NCI-H526 treated with DMSO at 0.1 percent for 48 hours (cell line): ENCODE measurements at places on chromosomes 12 and 14.

GRCh38 chr12:131046813-131047788, 93.4 kb downstream of the ADGRD1 start:
- DNase-seq: no peak

DNA sequence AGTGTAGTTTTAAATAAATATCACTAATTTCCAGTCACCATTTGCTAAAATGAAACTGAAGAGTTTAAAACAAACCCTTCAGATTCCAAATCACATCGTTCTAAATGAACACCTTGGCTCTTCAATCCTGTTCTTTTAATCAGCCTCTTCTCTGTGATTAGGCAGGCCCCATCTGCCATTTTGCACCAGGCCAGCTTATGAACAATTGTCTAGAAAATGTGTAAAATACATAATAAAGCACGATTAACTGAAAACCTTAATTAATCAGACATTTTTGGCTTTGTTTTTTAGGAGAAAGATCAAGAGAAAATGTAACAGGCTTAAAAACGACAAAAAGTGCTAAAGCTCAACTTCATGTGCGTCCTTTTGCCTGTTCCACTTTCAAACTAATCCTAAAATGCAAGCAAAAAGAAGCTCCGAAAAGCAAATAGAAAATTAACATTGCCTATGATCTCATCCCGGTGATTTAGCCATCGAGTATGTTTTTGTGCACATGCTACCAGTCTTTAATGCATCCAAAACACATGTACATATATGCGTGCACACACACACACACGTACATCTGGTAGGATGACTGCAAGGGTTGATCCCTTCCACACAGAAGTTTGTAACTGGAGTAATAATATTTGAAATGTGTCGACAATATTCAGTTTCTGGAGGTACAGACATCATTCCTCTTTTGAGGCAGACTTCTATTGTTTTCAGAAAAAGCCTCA, 288.6 kb downstream of the FOXN3 start:
- no peak for DNase-seq

DNA sequence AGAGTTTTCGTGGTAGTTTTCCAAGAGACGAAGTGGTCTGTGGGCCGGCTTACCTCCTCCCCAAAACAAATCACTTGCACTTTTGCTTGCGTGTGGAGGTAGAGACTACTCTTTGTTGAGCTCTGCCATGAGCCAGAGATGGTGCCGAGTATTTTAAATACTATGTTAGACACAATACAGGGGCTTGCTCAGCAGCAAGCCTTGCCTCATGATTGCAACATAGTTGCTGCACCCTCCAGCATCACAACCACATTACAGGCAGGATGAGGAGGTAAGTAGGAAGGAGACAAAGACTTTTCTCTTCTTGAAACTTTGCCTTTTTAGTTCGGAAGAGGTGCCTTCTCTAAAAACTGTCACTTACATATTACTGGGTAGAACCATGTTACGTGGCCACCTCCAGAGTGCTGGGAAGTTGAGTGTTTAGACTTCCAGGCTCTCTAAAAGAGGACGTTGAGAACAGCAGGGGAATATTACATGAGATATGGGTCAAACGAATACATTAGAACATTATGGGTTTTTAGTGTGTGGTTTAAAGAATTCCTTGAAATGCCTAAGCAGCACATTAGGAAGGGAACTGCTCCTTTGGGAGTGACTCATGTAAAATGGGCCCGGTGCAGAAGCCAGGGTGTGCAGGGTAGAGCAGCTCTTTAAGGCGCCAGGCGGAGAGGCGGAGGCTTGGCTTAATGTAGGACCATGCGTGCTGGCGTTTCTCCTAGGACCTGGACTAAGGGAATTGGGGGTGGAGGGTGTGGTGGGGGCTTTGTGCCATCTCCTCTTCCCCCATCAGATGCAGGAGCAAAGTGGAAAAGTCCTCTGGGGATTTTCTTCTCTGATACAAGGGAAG, 110.6 kb upstream of the PRMT8 start:
- DNase-seq: no peak

GRCh38 chr12:78118036-78118435, 287.3 kb downstream of the NAV3 start:
- no peak for DNase-seq

DNA sequence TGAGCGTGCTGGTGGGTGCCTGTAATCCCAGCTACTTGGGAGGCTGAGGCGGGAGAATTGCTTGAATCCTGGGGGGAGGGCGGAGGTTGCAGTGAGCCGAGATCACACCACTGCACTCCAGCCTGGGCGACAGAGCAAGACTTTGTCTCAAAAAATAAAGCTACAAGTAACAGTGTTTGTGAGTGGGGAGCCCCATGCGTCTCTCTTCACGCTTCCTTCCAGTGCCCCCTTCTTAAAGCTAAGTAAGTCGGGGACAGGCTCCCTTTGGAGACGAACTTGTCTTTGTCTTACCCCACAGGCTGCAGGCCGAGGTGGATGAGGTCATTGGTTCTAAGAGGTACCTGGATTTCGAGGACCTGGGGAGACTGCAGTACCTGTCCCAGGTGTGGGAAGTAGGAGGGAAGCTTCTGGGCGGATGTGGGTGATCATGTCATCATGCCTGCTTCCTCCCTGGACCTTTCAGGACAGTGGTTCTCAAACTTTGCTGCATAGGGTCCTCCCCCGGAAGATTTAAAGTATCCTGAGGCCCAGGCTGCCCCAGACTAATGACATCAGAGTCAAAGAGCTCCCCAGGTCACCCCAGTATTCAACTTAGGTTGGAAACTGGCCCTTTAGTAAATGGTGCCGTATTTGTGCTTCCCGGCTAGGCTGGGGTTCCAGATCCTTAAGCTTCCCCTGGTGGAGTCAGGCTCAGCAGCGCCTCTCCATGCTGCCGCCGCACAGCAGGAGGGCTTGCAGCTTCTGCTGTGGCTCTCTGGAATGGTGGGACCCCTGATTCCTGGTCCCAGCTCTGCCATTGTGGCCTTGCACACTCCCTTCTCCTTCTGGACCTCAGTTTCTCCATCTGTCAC, 37.1 kb downstream of the CYP46A1 start:
- DNase-seq: no peak

DNA sequence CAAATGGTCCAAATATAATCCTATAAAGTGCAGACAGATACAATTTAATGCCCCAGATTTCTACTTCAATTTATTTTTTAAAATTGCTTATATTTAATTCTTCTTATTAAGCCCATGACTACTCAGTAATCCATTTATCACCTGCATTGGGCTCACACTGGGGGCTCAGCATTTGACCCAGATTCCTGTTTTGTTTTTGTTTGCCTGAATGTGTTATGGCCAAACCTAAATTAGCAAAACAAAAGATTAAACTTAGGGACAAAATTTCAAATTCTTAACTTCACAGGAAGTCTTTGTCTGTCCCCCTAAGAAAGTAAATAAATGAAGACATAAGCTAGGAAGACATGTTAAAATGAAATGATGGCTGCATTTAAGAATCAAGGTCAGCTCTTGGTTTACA, 322.3 kb downstream of the RMST start:
- no peak for DNase-seq

DNA sequence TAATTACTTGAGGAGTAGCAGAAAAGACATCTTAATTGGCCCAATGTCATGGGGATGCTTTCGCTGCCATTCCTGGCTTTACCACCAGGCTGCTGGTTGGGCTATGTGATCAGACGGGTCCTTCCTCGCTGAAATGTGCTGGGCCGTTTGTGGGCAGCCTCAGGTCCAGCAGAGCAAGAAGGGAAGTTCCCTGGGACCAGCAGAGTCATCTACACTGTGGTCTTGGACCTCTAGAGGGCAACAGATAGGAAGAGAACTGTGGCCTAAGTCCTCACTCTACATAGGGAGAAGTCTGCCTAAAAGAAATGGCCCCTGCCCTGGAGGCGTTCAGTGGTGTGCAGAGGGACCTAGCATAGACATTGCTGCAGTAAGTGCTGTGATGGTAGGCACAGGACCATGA, 10.9 kb downstream of the EVL start:
- DNase-seq: no peak

DNA sequence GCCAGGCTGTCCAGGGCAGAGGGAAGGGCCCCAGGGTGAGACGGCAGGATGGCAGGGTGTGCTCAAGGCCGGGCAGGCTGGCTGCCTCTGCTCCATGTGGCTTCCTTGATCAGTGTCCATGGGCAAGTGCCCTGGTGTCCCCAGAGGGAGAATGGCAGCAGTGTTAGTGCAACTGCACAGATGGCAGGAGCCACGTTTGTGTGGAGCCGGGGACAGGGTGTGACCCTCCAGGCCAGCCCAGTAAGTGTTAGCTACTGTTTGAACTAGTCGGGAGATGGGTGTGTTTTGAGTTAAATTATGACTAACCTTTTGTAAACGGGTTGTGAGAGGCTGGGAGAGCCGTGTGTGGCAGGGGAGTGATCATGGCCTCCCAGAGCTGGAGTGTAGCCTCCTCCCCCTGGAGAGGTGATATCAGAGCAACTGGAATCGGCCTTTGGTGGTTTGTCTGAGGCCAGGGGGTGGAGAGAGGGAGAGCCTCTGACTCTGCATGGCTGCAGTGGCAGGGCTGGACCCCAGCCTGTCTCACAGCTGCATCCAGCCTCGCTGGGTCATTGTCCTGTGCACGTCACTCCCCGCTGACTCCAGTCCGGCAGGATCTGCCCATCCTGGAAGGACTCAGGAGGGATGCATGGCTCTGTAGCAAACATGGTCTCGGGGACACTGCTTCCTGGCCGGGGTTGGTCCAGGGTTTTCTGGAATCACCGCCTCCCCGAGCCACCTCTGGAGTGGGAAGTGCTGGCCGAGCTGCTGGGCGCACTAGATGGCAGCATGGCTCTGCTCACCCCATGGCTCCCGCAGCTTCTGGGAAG, 27.8 kb downstream of the AACS start:
- DNase-seq: no peak

GRCh38 chr12:75814851-75815754, 216.5 kb downstream of the PHLDA1 start:
- no peak for DNase-seq

GRCh38 chr14:68770553-68771286, 22.1 kb downstream of the ZFP36L1 start:
- DNase-seq: no peak

DNA sequence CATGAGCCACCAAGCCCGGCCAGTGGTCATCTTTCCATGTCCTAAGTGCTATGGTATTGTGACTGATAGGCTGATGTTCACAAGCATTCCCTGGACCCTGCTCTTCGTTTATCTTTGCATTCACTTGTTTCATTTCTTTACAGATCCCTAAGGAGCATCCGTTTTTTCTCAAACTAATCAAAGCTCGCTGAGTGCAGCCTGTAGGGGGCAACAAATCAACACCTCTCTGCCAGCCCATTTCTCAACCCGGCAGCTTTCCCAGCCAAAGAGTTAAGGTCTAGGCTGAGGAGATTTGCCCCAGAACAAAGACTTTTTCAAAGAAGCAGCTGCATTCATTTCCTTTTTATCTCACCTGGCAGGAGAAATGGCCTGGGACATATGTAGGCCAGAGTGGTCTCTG, 12.1 kb downstream of the SIRT4 start:
- no peak for DNase-seq

- no peak for DNase-seq
Measured at GRCh38 chr14:62470935-62471334, 574.3 kb downstream of the KCNH5 start.

DNA sequence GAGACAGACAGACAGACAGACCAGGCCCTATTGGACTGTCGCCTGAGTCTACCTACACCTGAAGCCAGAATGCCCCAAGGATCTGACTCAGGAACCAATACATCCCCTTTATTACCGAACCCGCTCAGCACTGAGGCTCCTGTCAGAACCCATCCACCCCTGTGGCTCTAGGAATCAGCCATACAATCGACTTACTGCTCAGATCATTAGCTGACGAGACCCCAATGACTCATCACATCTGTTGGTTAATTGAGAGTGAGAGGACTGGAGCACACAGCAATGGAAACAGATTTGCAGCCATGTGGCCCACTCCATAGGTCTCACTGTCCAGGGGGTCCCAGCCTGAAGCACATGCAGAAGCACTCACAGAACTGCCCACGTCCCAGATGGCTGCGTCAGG, 15.2 kb downstream of the ITPK1 start:
- no peak for DNase-seq

DNA sequence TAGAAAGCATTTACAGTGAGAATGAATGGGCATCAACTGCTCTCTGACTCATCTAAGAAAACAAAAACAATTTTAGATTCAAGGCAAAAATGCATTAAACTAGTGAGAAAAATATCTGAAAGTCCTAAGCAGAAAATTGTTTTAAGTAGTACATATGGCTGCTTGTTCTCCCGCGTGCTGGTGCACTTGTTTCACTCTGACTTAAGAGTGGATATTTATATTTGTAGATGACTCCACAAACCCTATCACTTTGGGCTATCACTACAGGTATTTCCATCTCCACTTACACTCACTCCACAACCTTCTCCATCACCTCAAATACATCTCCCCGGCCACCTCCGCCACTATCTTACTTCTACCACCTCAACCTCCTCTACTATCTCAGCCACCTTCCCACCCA, 253.9 kb upstream of the EGLN3 start:
- no peak for DNase-seq

DNA sequence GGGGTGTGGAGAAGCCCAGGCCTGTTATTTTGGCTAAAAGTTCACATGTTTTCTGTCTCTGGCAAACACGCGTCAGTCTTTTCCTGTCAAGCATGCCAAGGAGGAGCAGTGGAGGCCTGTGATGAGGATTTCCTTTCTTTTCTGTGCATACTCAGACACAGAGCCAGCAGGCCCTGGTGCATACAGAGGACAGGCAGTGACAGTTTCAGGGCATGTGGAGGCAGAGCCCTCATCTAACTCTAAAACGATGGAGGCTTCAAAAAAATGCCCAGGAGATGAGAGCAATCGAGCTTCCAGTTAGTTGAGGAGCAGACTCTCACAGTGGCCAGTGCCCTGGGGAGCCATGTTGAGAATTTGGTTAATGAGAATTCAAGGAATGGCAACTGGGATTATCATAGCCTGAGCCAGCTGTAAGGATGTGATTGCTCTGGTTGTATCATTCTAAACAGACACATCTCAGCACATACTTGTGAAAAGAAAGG, 66.5 kb downstream of the TRAFD1 start:
- DNase-seq: no peak

GRCh38 chr12:130183585-130184370, 21.5 kb downstream of the FZD10 start:
- DNase-seq: no peak
